GM23338 (cell line): ENCODE measurements at places on chromosomes 16 and 17. TPM values are rescaled to one million over a fixed set of nuclear protein-coding genes. Genes with fewer than 3 reads are reported as not detected.

The LLGL2 gene
- 63.9 and 78.5 TPM in 2 replicates for total RNA-seq

The TMED6 gene
- not detected in 2 replicates for total RNA-seq

The G6PC1 gene
- not detected in 2 replicates for total RNA-seq

The TAC4 gene
- not detected in 2 replicates for total RNA-seq

The ATP1B2 gene
- total RNA-seq = 11.2 and 14.9 TPM in 2 replicates

The QPRT gene
- total RNA-seq = 102 and 128 TPM in 2 replicates

The B9D1 gene
- total RNA-seq = 47.2 and 63.5 TPM in 2 replicates

The SLC5A10 gene
- total RNA-seq = 0.10 TPM in 1 of 2 replicates, not detected in the other
